ENCODE measurements at places on chromosomes 6 and 20.

GRCh38 chr20:45934046-45934585 lies 367 bp upstream of the PCIF1 start:
- peak overlapping the region; percentile 83 for H3K4me3 ChIP-seq
- peak; percentile 81 for DNase-seq
- peaks cover 20% of the 10 kb centered on the region for H3K36me3 ChIP-seq
- peaks cover 26% of the 10 kb centered on the region for H3K4me1 ChIP-seq
- peak overlapping the region; percentile 100 for H3K27ac ChIP-seq

DNA sequence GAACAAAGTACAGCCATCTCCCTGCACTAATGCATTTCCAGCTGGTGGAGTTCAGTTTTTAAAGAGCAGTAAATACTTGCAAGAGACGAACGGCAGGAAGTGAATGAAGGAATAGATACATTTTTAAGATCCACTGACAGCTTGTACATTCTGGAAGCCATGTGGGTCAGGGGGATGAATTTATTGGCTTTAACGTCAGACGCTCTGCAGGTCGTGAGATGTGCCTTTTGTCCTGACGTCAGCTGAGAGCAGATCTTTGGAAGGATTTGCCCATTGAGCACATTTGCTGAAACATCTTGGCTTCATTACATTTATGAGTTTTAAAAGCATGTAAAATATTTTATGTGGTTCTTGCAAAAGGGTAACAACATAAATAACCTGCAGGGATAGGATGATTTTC lies 29.5 kb upstream of the SALL4 start:
- no peak for DNase-seq
- H3K36me3 ChIP-seq, result no peaks in the 10 kb centered on the region
- no peak overlapping the region for H3K27ac ChIP-seq
- no peaks in the 10 kb centered on the region for H3K4me1 ChIP-seq
- H3K27me3 ChIP-seq, result no peaks in the 10 kb centered on the region
- no peak overlapping the region for H3K4me3 ChIP-seq

GRCh38 chr6:170393807-170394399 lies 87.3 kb downstream of the FAM120B start:
- DNase-seq, result no peak
- no peak overlapping the region for H3K27ac ChIP-seq

GRCh38 chr20:58566981-58567380 lies 51.8 kb upstream of the APCDD1L start:
- no peak for DNase-seq
- H3K36me3 ChIP-seq, result no peaks in the 10 kb centered on the region
- no peak overlapping the region for H3K27ac ChIP-seq
- H3K4me1 ChIP-seq, result peaks cover 4% of the 10 kb centered on the region

DNA sequence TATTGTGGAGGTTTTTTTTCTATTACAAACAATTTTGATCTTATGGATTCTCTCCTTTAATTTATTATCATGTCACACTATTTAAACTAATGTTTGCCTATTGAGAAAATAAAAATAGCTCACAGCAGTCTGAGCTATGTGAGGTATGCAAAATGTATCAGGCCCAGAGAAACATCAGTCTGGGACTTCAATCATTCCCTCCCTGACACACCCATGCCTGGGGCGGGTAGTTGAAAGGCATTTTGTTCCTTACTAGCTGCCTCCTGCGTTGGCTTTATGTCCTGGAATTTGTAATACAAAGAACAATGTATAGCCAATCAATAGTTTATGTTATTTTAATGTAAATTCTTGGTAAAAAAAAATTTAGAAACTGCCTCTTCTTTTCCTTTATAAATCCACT lies 403.3 kb downstream of the EPM2A start:
- no peaks in the 10 kb centered on the region for H3K4me1 ChIP-seq
- no peaks in the 10 kb centered on the region for H3K36me3 ChIP-seq
- no peaks in the 10 kb centered on the region for H3K27me3 ChIP-seq
- no peak overlapping the region for H3K27ac ChIP-seq

DNA sequence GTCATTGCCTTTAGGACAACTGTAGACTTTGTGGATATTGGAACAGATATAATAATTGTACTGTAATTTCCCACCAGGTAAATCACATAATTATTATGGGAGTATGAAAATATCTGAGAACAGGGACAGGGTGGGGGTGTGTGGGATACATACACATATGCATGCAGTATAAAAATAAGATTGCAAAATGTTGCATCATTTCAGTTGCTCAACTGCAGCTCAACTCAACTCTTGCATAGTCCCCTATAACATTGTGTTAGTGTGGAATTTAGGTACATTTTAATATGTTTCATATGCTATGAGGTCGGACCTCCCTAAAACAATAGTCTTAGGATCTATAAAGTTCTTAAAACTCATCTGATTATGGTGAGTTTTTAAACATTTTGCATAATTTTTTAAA lies 275.0 kb upstream of the FLRT3 start:
- H3K27me3 ChIP-seq, result no peaks in the 10 kb centered on the region
- DNase-seq, result no peak
- H3K36me3 ChIP-seq, result no peaks in the 10 kb centered on the region
- H3K4me3 ChIP-seq, result no peak overlapping the region
- H3K27ac ChIP-seq, result no peak overlapping the region

DNA sequence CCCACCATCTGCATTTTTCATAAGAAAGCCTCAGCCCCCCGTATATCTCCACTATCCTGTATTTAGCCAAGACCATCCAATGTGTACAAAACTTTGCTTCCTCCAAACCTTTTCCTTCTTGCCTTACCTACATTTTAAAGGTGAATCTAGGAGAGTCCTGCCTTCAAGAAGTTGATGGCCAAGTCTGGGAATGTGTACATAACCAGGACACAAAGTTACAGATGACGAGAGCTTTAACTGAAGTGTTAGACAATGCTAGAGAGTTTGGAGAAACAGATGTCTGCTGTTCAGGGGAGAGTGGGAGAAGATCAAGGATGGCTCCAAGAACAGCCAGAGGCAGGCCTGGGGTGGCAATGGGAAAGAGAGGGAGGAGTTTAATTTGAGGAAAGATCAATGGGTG lies 2.3 kb upstream of the UQCC2 start:
- peaks cover 34% of the 10 kb centered on the region for H3K4me1 ChIP-seq
- H3K27me3 ChIP-seq, result no peaks in the 10 kb centered on the region
- H3K36me3 ChIP-seq, result peaks cover 12% of the 10 kb centered on the region
- H3K27ac ChIP-seq, result no peak overlapping the region

DNA sequence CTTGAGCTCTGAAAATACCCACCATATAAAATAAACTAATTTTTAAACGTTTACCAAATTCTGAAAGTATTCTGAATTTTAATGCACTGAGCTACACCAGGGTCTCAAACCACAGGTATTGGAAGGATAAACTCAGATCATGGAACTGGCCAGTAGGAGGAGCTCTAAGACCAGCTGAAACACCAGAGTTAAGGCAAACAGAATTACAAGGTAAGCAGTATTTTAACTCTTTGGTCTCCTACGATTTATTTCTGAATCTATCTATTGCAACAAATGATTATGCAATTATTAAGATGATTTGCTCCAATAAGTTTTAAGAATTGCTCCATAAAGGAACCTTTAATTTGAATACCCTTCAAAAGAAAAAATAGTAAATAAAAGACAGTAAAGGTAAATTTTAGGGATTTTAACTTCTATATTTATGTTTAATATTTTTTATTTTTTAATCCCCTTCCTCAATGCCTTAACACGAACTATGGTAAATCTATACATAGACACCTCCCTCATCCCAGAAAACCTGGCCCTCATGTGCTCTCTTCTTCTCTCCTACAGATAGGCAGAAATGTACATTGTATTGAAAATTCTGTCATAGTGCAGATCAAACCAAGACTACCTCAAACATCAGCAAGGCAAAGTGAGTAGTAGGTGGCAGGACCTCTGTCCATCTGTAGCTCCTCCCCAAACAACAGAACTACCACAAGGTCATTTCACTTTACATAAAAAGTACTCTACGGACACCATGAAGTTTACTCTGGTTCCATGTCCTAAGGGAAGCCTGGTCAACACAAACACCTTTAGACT lies 58.4 kb downstream of the SMLR1 start:
- no peaks in the 10 kb centered on the region for H3K27me3 ChIP-seq
- H3K4me1 ChIP-seq, result no peaks in the 10 kb centered on the region
- no peak overlapping the region for H3K27ac ChIP-seq
- DNase-seq, result no peak
- no peak overlapping the region for H3K4me3 ChIP-seq
- peaks cover 14% of the 10 kb centered on the region for H3K36me3 ChIP-seq

GRCh38 chr20:13265941-13266340 lies 44.9 kb downstream of the ISM1 start:
- no peak overlapping the region for H3K4me3 ChIP-seq
- no peaks in the 10 kb centered on the region for H3K27me3 ChIP-seq
- no peaks in the 10 kb centered on the region for H3K36me3 ChIP-seq
- no peak for DNase-seq

Measured in lower lobe of right lung (tissue), 2 donors.